GM03348 (cell line): ENCODE measurements at places on chromosomes 5 and 9.
A peak's percentile ranks its signal among the peaks of the same experiment; 100 is the strongest.

DNA sequence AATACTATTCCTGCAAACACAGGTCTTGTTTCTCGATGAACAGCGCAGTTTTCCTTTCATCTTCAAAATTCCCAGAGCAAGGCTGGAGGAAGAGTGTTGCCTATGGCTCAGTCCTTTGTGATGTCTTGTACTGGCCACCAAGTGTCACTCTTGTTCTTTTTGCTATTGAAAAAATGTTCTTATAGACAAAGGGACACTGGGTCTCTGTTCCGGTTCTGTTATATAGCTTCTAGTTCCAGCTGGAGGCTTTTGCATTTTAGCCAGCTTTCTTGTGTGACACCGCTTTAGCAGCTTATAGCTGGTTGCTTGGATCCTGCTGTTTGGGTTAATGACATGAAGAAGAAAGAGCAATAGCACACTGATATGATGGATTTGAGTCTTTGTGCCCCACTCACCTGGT lies 343.7 kb upstream of the KCNN2 start:
- DNase-seq: no peak

DNA sequence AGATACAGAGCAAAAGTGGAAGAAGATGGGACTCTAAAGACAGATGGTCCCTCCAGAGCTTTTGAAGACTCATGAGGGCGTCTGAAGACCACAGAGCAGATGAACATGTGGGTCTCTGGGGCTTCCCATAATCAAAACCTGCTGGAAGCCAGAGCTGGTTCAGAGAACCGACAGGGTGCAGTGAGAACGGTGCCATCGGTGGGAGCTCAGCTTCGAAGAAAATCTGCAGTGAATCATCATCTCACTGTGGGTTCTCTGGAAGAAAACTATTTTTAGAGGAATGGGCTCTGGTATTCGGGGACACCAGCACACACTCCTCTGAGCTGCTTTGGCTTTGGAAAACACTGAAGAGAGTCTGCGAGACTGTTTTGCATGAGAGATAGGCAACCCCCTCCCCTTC lies 222.4 kb upstream of the PANK3 start:
- no peak for DNase-seq

DNA sequence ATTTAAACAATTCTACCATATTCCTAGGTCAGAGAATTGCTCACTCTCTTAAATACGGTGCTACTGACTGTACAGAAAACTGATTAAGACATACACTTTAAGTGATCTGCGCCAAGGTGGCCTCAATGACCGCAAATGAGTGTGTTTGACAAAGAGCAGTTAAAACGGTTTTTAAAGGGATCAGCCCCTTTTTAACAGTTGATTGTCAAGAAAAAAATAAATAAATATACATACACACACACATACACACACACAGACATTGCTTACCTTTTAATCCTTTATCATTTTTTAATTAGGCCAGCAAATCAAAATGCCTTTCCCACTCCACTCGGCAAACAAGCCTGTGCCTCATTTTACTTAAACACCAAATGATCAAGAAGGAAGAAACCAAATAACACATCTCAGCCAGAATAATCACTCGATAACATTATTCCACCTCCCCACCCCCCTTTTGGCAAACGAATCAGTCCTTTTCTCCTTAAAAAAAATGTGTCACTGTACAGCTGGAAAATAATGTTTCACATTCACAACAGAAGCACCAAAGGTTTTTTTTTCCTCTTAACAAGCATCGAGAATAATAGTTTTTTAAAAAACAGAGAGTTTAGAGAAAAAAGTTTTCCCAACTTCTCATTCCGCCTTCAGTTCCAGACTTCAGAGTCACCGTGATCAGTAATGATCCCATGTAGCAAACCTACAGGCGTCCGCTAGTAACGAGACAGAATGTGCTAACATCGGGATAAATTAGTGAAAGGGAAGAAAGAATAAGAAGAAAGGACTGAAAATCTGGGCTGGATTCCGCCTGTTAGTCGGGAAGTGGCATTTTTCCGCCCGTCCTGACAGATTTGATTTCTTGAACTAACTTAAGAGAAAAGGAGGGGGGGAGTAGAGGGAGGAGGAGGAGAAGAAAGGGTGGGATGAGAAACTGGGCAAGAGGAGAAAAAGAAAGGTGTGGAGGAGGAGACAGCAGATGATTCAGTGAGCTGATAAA lies at the start of gene ZNF608:
Gene ZNF608 (minus strand): TSS at position 712 of the 988 bp plus-strand sequence. CDS start 1,650 bp downstream, outside the sequence.
- DNase-seq: no peak

DNA sequence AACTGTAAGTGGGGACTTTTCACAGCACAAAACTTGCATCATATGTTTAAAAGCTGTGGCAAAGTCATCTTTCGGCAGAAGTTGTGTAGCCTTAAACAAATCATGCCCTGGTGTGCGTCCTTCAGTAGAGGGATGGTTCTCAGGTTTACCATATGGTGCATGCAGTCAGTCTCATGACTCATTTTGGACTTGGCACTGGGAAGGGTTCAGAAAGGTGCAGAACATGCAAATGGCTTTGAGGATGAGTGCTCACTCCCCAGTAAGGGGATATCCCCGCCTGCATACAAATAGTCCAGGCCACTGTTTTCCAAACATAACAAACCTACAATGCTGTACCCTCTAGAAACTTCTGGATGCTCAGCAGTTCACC lies 260.3 kb downstream of the NDUFS4 start:
- DNase-seq: no peak

GRCh38 chr5:83133797-83134196 lies 56.5 kb downstream of the XRCC4 start:
- no peak for DNase-seq

- peak; percentile 46 for DNase-seq
Observed at GRCh38 chr5:178237431-178238312, 5.1 kb upstream of the PHYKPL start.

DNA sequence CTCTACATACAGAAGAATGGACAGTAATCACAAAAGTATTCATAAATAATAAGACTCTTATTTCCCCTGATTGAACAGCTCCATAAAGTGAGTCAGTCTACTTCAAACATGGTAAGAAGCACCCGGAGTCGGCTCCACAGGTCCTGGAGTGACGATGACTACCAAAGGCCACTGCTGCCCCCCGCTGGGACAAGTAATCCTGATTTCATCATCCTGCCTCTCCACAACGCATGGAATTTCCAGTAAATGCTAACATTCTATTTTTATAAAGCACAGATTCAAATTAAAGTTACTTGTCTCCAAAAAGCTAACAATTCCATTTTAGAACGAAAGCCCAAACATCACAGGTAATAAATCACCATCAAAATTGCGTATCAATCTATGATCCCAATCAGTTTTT lies 16.2 kb downstream of the ATPSCKMT start:
- DNase-seq: peak; percentile 87

GRCh38 chr5:761854-762710 lies 22.4 kb downstream of the ZDHHC11B start:
- peak; percentile 7 for DNase-seq

- no peak for DNase-seq
Observed at GRCh38 chr5:148952097-148952867, 110.6 kb downstream of the SH3TC2 start.

DNA sequence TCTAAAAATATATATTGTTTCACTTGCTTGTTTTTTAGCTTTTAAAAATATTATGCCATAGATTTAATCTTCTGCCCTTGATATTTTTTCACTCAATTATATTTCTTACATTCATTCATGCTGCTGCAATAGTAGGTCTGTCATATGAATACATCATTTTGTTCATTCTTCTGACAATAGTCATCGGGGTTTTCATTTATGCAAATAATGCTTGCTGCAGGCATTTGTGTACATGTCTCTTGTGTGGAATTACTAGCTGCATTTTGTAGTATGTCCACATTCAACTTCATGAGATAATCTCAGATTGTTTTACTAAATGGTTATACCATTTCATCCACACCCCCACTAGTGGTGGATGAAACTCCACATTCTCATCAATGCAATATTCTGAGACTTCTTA lies 5.3 kb upstream of the PLPP1 start:
- no peak for DNase-seq

DNA sequence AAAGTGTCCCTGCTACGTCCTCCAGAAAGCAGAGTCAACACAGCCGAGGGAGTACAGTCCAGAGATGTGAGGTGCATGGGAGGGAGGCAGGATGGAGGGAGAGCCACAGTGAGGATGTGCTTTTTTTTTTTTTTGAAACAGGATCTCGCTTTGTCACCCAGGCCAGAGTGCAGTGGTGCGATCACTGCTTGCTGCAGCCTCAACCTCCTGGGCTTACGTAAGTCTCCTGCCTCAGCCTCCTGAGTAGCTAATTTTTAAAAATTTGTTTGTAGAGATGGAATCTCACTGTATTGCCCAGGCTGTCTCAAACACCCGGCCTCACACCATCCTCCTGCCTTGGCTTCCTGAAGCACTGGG lies 33.2 kb upstream of the ALDH1B1 start:
- no peak for DNase-seq
